SJCRH30 (cell line): ENCODE measurements at places on chromosomes 5 and 9.
A peak's percentile ranks its signal among the peaks of the same experiment; 100 is the strongest.

GRCh38 chr9:101235105-101235866, 149.5 kb downstream of the BAAT start:
- DNase-seq = peak; percentile 64

GRCh38 chr5:143350751-143351602, 52.5 kb downstream of the NR3C1 start:
- no peak for DNase-seq

GRCh38 chr9:116594547-116594946, 92.6 kb upstream of the TRIM32 start:
- peak; percentile 50 for DNase-seq

- no peak for DNase-seq
These were observed 85.5 kb upstream of the PITX1 start for GRCh38 chr5:135119481-135119880.

DNA sequence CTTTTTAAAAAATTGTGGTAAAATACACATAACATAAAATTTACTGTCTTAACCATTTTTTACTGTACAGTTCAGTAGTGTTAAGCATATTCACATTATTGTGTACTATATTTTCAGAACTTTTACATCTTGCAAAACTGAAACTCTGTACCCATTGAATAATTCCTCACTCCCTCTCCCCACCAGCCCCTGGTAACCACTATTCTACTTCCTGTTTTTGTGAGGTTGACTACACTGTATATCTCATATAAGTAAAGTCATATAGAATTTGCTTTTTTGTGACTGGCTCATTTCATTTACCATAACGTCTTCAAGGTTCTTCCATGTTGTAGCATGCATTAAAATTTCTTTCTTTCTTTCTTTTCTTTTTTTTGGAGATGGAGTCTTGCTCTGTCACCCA, 87.0 kb downstream of the LNPEP start:
- DNase-seq = no peak

DNA sequence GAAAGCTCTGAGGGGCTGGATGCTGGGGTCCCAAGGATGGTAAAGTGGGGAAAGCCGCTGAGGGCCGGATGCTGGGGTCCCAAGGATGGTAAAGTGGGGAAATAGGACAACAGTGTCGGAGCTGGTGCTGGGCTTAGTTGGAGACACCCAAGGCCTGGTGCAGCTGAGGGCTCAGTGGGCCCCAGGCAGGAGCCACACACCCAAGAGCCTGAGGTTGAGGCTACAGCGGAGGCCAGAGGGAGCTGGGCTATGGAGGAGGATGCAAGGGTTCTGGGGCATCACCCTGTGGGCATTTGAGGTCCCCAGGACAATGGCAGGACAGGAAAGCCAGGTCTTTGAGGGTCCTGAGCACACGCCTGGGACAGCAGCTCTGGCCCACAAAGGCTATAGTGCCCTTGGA, 19.1 kb upstream of the SLC9A3 start:
- no peak for DNase-seq

GRCh38 chr5:33810491-33811120, 81.2 kb downstream of the ADAMTS12 start:
- DNase-seq = no peak
